CD4-positive, CD25-positive, alpha-beta regulatory T cell (primary cell): ENCODE measurements at places on chromosomes 6 and 20. TPM values are rescaled to one million over a fixed set of nuclear protein-coding genes. Genes with fewer than 3 reads are reported as not detected.
A peak's percentile ranks its signal among the peaks of the same experiment; 100 is the strongest.

DNA sequence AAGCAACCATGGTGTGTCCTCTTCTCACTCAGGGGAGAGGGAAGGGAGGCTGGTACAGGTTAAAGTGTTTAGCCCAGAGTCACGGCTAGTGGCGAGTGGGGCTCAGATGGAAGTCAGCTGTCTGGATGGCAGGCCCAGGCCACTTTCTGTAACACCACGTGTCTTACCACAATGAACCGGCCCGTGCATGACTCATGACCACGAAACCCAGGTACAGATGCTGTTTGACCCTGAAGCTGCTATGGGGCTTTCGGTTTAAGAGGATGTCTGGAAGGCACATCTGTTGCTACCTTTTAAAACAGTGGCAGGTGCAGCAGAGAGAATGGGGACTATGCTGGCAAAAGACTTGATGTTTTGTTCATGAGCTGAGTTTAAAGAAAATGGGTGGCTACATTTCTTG, 36.5 kb upstream of the MPC1 start:
- peak; percentile 91 for DNase-seq

DNA sequence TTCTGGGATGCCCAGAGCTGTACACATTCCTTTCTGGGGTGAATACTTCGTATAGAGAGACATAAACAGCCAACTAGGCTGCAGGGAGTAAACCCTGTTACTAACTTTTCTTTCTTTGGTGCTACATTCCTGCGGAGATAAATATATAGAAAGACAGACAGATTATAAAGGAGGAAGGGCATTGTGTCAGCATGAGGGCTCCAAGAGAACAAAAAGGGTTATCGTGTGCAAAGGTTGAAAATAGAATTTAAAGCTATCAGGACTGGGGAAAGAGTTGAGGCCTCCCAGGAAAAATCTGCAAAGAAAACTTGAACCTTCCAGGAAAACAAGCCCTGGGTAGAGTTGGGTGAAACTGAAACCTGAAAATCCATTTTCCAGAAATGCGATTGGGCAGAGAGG, 68.0 kb downstream of the TMEM170B start:
- DNase-seq: no peak

Gene OARD1
- 53.6 TPM for polyA plus RNA-seq

DNA sequence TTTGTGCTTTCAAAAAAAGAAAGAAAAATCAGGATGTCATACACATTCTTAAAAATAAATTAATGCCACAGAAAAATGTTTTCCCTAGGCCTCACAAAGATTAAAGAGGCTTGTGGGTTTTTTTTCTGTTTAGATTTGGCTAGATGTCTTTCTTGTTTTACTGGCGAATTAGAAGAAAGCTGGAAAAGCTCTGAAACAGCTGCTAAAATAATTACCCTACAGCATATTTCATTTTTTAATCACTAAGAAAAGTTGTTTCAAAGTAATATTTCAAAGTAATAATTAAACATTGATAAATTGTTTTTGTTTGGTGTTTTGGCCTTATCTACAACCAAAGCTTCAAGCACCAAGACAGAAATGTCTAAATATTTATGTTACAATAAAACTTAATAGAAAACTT, 3.7 kb upstream of the ENPP1 start:
- DNase-seq: no peak

DNA sequence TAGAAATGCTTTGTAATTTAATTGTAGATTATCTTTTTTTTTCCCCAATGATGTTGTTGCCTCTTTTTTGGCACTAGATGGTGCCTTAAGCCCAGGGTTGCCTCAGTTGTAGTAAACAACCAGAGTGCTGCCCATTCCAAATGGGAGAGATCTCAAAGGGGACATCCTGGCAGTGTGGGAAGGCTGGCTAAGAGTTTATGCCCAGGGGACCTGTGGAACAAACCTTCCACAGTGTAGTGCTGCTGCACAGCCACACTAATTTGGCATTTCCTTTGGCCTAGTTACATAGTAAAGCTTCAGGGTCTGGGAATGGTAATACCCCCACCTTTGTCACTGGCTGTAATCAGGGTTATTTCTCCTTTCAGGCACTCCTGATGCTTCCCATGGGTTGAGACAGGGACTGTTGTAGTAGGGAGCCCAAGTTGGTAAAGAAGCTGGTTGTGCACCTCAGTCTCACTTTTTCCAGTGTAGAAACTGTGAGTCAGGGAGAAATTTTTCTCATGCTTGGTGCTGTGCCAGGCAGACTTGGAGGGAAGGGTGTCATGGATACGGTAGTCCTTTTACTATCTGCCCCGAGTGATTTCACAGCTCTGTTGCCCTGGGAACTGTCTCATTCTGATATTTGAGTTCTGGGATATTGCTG, 177.8 kb upstream of the ECI2 start:
- DNase-seq: no peak

Gene CRISP2
- not detected for polyA plus RNA-seq

DNA sequence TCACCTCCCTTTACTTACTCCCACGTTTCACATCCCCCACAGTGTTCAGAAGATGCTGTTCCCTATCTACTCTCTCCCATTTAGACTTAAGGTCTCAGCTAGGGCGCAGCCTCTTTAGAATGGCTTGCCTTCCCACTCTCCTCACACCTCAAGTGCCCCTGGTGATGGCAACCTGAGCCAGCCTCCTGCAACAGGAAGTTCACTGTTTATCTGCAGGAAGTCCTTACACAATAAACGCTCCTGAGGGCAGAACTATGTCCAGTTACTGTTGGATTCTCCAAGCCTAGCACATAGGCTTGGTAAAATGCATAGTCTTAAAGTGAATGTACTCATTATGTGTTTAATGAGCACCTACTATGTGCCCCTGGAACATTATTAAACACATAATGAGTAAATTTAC, 21.9 kb upstream of the RAB22A start:
- no peak for DNase-seq

Gene SLC22A2
- not detected for polyA plus RNA-seq

- DNase-seq: no peak
Measured at GRCh38 chr6:5840734-5841390, 165.9 kb downstream of the NRN1 start.

- no peak for DNase-seq
Measured at GRCh38 chr6:98812220-98812619, 22.2 kb upstream of the POU3F2 start.

Gene FHL5
- polyA plus RNA-seq: not detected

GRCh38 chr6:958488-958887, 265.5 kb upstream of the EXOC2 start:
- DNase-seq: no peak

GRCh38 chr6:166462461-166463135, 79.9 kb upstream of the MPC1 start:
- no peak for DNase-seq
